ENCODE measurements at places on chromosomes 3 and 15. TPM values are rescaled to one million over a fixed set of nuclear protein-coding genes. Genes with fewer than 3 reads are reported as not detected.

DNA sequence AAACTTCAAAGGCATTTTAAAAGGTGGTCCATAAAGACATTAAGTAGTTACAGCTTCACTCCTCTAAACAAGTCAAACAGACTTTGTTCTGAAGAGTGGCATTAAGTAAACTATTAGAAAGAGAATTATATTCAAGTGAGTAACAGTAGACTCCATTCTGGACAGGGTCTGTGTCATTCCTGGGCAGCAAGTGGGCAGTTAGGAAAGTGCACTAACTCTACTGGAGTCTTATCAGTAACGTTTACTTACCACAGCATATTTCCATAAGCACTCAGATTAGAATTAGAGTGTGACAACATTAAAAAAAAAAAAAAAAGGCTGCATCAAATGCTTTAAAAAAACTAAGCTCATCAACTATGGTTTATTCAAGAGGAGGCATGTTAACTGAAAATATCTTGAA, 10.6 kb downstream of the UBR1 start:
- H3K36me3 ChIP-seq: no peaks in the 10 kb centered on the region
- H3K27ac ChIP-seq: no peak overlapping the region
- DNase-seq: no peak
- H3K4me3 ChIP-seq: no peak overlapping the region
- H3K4me1 ChIP-seq: no peaks in the 10 kb centered on the region

GRCh38 chr15:23565395-23566070, at the start of gene MKRN3:
TSS of gene MKRN3 (plus strand) at chr15:23565674. CDS start at chr15:23565783, 109 bp downstream.
- no peak for DNase-seq
- H3K27me3 ChIP-seq: peaks cover 9% of the 10 kb centered on the region
- H3K4me3 ChIP-seq: no peak within 1 kb of the TSS
- no peaks in the 10 kb centered on the region for H3K36me3 ChIP-seq
- H3K27ac ChIP-seq: no peak within 1 kb of the TSS
- H3K4me1 ChIP-seq: no peaks in the 10 kb centered on the region

DNA sequence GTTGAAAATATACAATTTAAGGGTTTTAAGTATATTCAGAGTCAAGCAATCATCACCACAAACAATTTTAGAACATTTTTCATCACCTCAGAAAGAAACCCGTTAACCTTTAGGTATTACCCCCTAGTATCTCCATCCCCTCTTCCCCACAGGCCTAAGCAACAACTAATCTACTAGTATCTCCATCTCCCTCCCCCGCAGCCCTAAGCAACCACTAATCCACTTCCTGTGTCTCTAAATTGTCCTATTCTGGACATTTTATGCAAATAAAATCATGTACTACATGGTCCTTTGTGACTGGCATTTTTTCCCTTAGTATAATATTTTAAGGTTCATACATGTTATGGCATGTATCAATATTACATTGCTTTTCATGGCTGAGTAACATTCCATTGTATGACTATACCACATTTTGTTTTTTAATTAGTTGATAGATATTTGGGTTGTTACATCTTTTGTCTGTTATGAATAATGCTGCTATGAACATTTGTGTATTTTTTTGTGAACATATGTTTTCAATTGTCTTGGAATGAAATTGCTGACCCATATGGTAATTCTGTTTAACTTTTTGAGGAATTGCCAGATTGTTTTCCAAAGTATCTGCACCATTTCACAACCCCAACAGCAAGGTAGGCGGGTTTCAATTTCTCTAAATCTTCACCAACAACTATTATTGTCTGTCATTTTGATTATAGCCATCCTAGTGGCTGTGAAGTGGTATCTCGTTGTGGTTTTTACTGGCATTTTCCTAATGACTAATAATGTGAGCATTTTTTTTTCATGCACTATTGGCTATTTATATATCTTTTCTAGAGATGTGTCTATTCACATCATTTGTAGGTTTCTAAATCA, 215.6 kb upstream of the CD96 start:
- no peaks in the 10 kb centered on the region for H3K27me3 ChIP-seq
- no peak for DNase-seq
- no peak overlapping the region for H3K27ac ChIP-seq
- H3K4me3 ChIP-seq: no peak overlapping the region

Gene PEX5L
- total RNA-seq: 3.3 TPM

GRCh38 chr3:13106308-13107001, 33.2 kb upstream of the IQSEC1 start:
- H3K27ac ChIP-seq: no peak overlapping the region
- H3K27me3 ChIP-seq: no peaks in the 10 kb centered on the region
- no peak for DNase-seq
- no peaks in the 10 kb centered on the region for H3K36me3 ChIP-seq

GRCh38 chr15:68935400-68935937, 5.1 kb downstream of the SPESP1 start:
- H3K27ac ChIP-seq: no peak overlapping the region
- no peak overlapping the region for H3K4me3 ChIP-seq
- H3K4me1 ChIP-seq: no peaks in the 10 kb centered on the region
- H3K27me3 ChIP-seq: no peaks in the 10 kb centered on the region
- H3K36me3 ChIP-seq: no peaks in the 10 kb centered on the region
- no peak for DNase-seq

DNA sequence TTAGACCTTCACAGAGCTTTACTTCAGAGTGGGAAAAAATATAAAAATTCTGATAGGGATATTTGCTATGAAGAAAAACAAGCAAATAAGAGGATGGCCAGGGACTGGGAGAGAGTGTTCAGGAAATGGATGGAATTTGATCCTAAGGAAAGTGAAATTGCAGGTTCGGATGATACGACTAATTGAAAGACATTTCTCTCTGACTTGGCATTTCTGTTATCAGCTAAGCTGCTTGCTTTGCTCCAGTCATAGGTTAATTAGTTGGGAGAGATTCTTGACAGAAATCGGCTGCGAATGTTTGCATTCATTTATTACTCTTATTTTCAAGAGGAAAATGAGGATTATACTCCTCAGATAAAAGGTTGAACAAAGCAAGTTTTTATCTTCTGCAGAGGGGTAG, 808.7 kb upstream of the NECTIN3 start:
- H3K4me1 ChIP-seq: no peaks in the 10 kb centered on the region
- no peaks in the 10 kb centered on the region for H3K36me3 ChIP-seq
- H3K27ac ChIP-seq: no peak overlapping the region

DNA sequence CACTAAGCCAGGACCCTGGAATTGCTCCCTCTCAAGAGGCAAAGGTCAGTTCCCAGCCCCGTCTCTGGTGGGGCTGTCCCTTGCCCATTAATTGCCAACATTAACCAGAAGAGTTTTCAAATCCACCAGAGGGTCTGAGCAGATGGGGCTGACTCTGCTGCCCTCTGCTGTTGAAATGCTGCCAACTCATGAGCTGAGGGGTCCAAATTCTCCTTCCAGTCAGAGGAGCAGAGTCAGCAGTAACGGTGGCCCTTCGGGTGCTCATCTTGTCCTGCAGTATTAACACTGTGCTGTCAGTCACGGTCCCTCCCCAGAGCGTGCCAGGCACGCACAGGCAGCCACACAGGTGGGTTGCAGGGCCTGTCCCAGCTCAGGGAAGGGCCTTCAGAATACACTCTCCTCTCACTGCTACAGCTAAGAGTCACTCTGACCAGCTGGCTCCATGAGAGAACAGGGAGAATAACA, 10.7 kb upstream of the SPTBN5 start:
- no peaks in the 10 kb centered on the region for H3K27me3 ChIP-seq
- no peaks in the 10 kb centered on the region for H3K36me3 ChIP-seq
- no peaks in the 10 kb centered on the region for H3K4me1 ChIP-seq
- DNase-seq: no peak
- no peak overlapping the region for H3K27ac ChIP-seq
- no peak overlapping the region for H3K4me3 ChIP-seq

- H3K4me1 ChIP-seq: no peaks in the 10 kb centered on the region
- H3K36me3 ChIP-seq: no peaks in the 10 kb centered on the region
- H3K4me3 ChIP-seq: no peak overlapping the region
Observed at GRCh38 chr3:74331711-74332110, 282.7 kb downstream of the CNTN3 start.

- H3K27me3 ChIP-seq: no peaks in the 10 kb centered on the region
- H3K27ac ChIP-seq: no peak overlapping the region
- no peak overlapping the region for H3K4me3 ChIP-seq
- no peak for DNase-seq
Observed at GRCh38 chr3:53696401-53697172, 149.6 kb downstream of the CHDH start.

DNA sequence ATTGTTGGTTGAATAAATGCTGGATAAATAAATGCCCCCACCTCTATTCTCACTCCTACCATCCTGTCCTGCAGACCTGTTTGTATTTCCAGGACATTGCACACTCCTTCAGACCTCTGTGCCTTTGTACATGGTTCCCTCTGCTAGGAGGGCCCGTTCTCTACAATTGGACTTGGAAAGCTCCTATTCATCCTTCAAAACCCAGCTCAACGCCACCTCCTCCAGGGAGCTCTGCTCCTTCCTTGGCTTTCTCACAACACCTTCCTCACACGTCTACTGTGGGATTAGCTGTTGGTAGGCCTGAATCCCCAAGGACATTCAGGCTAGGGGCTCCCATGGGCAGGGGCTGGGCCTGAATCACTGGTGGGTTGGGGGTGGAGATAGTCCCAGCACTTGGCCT, 78.7 kb upstream of the SEC13 start:
- H3K36me3 ChIP-seq: no peaks in the 10 kb centered on the region
- DNase-seq: no peak
- H3K27me3 ChIP-seq: no peaks in the 10 kb centered on the region
- no peak overlapping the region for H3K27ac ChIP-seq
- no peak overlapping the region for H3K4me3 ChIP-seq
- peaks cover 3% of the 10 kb centered on the region for H3K4me1 ChIP-seq

GRCh38 chr15:90001683-90002427, 731 bp downstream of the ZNF710 start:
- DNase-seq: no peak
- H3K4me1 ChIP-seq: peaks cover 4% of the 10 kb centered on the region
- peak overlapping the region; percentile 96 for H3K27ac ChIP-seq

DNA sequence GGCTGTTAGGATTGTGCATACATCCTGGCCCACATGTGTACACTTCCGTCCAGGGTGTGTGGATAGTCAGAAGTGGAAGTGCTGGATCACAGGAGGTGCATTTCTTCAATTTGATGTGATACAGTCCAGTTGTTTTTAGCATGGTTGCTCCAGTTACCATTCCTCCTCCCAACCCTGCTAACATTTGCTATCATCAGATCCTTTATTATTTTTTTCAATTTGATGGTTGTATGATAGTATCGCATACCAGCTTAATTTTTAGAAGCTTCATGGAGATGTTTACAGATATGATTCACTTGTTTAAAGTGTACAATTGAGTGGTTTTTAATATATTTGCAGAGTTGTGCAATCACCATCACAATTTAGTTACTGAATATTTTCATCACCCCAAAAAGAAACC, 202.7 kb downstream of the ITPR1 start:
- no peak overlapping the region for H3K4me3 ChIP-seq
- no peaks in the 10 kb centered on the region for H3K36me3 ChIP-seq
- H3K27ac ChIP-seq: no peak overlapping the region
- H3K4me1 ChIP-seq: no peaks in the 10 kb centered on the region
- no peak for DNase-seq

DNA sequence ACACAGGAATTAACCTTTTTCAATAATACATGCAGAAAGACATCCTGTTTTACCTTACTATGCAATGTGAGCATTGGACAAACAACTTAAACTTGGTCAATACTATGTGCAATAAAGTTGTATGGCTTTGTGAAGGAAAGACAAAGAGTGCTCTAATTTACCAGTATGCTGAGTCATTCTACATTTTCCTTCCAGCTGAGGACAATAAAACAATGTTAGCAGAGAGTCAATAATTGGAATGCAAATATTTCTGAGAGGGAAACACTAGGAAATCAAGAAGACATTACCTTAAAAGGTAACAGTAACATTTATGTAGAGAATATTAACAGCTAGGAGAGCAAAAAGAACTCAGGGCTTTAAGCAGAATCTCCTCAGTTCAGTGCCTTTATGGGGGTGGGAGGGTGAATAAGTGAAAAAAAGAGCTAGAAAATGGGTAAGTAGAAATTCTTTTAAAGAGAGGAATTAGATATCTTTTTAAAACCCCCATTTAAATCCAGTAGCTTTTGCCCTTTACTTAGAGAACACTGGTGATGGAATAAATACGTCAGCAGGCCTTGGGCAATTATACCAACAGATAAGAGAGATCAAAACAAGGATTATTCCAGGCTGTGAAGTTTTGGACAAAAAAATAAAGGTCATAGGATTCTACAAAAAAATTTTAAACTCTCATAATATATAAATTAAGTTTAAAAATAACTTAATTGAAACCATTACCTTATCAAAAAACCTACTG, 11.6 kb upstream of the HGD start:
- no peak overlapping the region for H3K4me3 ChIP-seq
- no peak overlapping the region for H3K27ac ChIP-seq
- no peaks in the 10 kb centered on the region for H3K27me3 ChIP-seq
- no peaks in the 10 kb centered on the region for H3K4me1 ChIP-seq
- H3K36me3 ChIP-seq: no peaks in the 10 kb centered on the region
- no peak for DNase-seq

DNA sequence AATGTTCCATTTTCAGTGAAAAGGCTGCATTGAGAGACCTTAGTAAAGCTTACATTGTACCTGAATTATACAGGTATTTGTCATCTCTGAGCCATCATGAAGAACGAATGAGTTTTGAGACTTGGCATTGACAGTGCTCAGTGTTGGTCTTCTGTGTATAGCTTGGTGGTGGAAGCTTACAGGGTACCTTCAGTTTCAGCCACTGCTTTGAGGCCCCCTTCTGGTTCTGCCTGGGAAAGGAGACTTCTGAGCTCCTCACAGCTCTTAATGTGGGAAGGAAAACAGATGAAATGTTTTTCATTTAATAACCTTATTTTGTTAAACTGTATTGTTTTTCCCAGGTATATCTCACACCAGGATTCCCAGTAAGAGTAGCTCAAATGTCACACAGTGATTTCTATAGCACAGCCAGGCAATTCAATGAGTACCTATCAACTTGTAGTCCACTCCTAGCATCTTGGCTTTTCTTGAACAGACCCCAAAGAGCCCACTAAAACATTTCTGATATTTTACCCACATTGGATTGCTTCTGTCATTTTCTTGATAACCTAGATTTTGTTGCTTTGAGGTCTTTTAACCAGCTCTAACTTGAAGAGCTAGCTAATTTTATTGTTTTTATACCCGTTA, 5.6 kb downstream of the SERPINI1 start:
- no peaks in the 10 kb centered on the region for H3K27me3 ChIP-seq
- H3K27ac ChIP-seq: no peak overlapping the region
- no peaks in the 10 kb centered on the region for H3K4me1 ChIP-seq
- DNase-seq: no peak

- H3K27me3 ChIP-seq: peaks cover 15% of the 10 kb centered on the region
- no peaks in the 10 kb centered on the region for H3K4me1 ChIP-seq
- DNase-seq: no peak
- no peak overlapping the region for H3K4me3 ChIP-seq
- H3K27ac ChIP-seq: no peak overlapping the region
Observed at GRCh38 chr15:59896663-59897074, 107.4 kb upstream of the FOXB1 start.

- no peaks in the 10 kb centered on the region for H3K36me3 ChIP-seq
- H3K27me3 ChIP-seq: no peaks in the 10 kb centered on the region
- DNase-seq: no peak
- peak overlapping the region; percentile 95 for H3K4me3 ChIP-seq
Observed at GRCh38 chr3:52051444-52051843, 4.9 kb downstream of the DUSP7 start.
